ENCODE measurements at places on chromosomes 11 and 22.
A peak's percentile ranks its signal among the peaks of the same experiment; 100 is the strongest.

DNA sequence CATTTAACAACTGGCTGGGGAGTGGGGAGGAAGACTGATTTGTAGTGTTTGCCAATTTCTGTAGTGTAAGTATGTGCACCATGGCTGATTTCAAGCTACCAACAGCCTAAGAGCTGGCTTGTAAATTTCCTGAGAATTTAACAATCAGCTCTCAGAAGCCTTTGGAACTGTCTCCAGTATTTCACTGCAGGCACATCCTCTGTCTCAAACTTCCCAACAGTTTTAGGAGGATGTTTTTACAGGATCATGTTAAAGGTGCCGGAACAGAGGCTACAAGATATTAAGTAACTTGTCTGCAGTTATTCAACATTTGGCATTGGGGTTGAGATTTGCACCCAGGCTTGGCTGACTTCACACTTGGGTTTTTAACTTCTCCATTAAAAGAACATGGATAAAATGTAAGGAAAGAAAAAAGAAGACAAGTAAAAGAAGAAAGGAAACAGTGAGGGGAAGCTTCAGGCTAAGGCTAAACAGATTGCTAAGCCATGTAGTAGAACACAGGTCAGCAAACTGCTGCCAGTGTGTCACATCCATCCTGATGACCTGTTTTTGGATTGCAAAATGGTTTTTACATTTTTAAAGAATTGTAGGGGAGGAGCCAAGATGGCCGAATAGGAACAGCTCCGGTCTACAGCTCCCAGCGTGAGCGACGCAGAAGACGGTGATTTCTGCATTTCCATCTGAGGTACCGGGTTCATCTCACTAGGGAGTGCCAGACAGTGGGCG lies 204.8 kb upstream of the SESN3 start:
- DNase-seq = no peak

- DNase-seq = no peak
These were observed 101.4 kb downstream of the SYT9 start for GRCh38 chr11:7353100-7353499.

GRCh38 chr11:43359422-43359818 lies 700 bp downstream of the TTC17 start:
- no peak for DNase-seq

- DNase-seq = no peak
These were observed 56.7 kb downstream of the CABIN1 start for GRCh38 chr22:24067587-24068376.

- DNase-seq = no peak
These were observed 716 bp downstream of the AMOTL1 start for GRCh38 chr11:94768602-94769541.

DNA sequence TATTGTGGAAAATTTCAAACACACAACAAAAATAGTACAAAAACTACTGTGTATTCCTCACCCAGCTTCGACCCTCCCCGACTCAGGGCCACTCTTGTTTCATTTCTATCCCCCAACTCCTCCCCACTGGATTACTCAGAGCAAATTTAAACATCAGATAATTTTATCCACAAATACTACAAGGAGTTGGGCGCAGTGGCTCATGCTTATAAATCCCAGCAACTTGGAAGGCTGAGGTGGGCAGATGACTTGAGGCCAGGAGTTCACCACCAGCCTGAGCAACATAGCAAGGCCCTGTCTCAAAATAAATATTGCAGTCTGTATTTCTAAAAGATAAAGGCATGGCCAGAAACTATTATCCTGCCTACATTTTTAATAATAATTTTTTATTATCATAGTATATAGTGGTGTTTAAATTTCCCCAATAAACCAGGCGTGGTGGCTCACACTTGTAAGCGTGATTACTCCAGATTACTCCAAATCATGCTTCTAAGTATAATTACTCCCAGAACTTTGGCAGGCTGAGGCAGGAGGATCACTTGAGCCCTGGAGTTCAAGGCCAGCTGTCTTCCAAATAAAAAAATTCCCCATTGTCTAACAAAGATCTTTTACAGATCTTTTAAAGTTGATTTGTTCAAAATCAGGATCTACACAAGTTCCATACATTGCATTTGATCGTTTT lies 39.8 kb downstream of the LRRC32 start:
- no peak for DNase-seq

DNA sequence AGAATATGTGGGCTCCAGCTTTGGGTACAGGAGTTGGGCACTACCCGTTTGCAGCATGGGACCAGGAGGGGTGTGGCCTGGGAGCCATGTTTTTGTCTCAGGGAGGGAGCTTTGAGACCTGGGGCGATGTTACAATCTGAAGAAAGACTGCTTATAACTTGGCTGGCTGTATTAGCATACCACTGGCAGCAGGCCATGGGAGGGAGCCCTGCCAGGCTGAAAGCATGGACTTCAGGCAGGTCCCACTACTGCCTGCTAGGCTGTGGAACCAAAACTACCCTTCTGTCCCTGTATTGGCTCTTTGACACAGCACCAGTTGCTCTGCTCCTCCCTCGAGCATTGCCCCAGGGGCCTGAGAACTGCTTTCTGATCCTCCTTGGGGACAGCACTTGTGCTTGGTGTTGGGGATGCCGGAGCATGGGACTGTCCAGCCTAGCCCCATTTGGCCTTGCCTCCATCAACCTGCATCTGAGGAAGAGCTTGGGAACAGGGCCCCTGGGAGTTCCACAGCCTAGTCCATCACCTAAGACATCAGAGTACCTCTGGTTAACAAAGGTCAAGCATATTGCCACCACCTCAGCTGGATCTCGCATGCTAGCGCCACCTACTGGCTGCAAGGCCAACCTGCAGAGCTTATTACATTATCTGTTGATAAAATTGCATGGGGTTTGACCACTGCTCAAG lies 217.4 kb downstream of the SBF2 start:
- DNase-seq = peak; percentile 4

DNA sequence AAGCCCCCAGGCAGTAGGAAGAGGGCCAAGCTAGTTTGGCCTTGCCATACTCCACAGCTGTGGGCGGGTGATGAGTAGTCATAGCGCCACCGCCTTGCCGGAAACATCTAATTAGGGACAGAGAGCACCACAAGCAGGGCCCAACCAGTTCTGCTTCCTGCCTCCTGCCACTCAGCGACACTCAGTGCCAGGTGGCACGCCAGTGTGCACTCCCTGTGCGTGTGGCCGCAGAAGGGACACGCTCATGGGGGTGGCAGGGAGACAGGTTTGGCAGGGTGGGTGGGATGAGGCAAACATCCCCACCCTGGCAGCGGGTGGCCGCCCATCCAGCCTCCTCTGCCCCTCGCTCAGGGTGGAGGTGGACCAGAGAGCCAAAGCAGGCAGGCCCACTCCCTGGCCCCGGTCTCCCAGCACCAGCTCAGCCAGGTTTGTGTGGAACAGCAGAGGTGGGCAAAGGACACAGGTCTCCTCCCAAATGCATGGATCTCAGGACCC lies 4.9 kb downstream of the OVOL1 start:
- DNase-seq = no peak

GRCh38 chr11:83680321-83680720 lies 394.2 kb upstream of the CCDC90B start:
- DNase-seq = no peak

DNA sequence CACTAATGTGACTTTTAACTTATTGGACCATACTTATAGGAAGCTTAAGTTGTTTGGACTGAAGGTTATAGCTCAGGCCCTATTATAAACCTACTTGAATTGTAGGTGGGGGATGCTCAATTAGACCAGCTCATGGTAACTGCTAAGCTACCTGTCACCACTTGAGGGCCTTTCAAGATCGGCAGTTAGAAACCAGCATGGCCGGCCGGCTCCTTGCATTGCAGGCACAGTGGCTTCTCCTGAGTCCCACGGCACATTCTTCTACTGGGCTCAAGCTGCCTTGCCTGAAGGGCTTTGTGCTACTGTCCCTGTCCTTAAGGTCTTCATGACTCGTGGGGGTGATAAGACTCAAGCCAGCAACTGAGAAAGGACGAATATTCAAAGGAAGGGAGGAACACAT lies 70.8 kb downstream of the TBC1D22A start:
- no peak for DNase-seq

- DNase-seq = no peak
These were observed 30.8 kb upstream of the TCF20 start for GRCh38 chr22:42301077-42301741.

- no peak for DNase-seq
These were observed 49.6 kb upstream of the MPEG1 start for GRCh38 chr11:59262177-59262818.

DNA sequence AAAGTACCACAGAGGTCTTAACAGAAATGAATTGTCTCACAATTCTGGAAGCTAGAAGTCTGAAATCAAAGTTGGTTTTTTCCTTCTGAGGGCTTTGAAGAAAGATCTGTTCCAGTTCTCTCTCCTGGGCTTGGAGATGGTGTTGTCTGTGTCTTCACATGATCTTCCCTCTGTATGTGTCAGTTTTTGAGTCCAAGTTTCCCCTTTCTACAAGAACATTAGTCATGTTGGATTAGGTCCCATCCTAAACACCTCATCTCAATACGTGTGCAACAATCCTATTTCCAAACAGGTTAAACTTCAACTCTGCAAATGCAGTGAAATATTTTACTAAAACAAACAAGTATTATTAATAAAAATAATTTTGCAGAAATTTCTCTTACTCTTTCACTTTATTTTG lies 3.1 kb upstream of the PTS start:
- no peak for DNase-seq

DNA sequence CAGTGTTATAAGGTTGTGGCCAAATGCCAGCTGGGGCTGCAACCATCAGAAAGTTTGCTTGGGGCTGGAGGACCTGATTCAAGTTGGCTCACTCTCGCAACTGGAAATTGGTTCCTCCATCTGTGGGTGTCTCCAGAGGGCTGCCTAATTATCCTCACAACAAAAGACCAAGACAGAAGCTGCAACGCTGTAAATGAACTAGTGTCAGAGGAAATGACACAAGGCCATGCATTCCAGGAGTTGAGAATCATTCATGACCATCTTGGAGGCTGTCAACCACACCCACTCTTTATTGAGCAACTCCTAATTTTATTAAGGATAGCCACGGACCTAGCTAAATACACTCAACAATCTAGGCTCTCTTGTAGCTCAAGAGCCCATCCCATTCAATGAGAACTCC lies 1060.8 kb downstream of the OPCML start:
- no peak for DNase-seq

DNA sequence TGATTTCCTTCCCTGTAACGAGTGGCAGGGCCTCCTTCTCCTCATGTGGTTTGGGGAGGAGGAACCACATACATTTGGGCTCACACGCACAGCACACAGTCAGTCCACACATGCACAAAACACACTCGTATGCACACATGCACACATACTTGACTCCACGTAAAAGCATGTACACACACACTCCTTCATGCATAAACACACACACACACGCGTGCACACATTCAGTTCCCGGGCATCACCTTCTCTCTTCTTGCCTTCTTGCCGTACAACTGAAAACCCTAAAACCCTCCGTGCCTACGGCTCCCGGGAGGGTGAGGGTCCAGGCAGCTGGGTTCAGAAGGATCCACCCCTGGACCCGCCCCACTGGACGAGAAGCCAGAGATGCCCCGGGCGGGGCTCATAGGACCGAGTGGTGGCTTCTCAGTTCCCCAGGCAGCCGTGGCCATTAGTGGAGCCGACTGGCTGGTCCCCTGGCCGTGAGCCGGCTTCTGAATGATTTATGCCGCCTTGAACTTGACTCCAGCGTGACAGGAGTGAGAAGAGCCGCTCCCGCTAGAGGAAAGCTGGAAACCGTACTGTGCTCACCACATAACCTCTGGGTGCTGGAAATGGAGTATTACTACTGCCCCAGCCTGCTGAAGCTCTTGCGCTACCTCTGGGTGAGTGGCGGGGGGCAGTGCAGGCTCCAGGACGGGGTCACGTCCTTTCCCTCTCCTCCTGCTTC lies 117.4 kb downstream of the KIAA1671 start:
- DNase-seq = no peak

- DNase-seq = no peak
These were observed 57.0 kb downstream of the BRD1 start for GRCh38 chr22:49770547-49771265.

GRCh38 chr22:30423301-30423958 lies 2.1 kb upstream of the MTFP1 start:
- DNase-seq = no peak

- no peak for DNase-seq
These were observed 10.4 kb downstream of the TMPRSS6 start for GRCh38 chr22:37098976-37099591.

- no peak for DNase-seq
These were observed 6.1 kb upstream of the CD59 start for GRCh38 chr11:33742249-33742851.

DNA sequence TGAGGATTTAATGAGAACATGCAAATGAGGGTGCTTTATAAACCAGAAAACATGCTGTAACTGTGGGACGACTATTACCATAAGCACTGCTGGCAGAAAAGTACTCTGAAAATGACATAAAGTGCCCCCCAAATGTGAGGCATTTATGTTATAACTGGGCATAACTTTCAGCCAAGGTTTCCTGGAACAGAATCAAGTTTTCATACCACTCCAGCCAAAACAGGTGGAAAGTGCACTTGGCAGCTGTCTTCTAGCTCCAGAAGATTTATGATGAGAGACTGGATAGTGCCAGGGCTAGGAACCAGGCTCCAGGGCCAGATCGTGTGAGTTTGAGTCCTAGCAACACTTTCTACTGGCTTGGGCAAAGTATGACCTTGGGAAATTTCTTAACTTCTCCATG lies 339.2 kb downstream of the TENM4 start:
- no peak for DNase-seq

- no peak for DNase-seq
These were observed 15.1 kb upstream of the CSRP3 start for GRCh38 chr11:19216709-19217374.

DNA sequence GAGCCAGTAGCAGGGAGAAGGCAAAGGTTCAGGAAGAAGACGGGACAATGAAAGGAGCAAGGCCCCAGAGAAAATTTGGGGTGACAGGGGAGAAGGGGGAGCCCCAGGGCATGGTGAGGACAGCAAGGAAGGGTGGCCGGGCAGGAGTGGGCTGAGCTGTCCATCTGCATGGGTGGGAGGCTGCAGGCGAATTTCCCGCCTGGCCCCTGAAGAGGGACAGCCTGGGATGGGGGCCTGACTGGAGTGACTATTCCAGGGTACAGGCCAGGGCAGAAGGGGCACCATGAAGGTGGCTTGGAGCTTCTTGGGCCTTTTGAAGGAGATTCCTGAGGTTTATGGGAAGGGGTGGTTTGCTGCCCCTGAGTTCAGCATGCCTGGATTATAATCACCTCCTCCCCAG lies 56.2 kb downstream of the WNT11 start:
- no peak for DNase-seq

DNA sequence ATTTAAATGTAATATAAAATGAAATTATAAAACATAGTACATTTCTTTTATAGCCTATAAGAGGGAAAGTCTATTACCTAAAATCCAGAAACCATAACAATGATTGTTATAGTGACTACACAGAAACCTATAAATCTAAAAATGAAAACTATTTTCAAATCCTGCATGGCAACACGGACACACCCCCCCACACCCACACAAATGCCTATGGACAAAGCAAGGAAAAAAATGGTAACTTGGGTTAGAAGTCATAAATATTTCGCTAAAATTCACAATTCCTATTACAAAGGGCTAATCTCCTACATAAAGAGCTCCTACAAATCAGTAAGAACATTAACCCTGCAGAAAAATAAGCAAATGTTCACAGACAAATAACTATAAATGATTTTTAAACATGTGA lies 56.4 kb downstream of the GAB2 start:
- no peak for DNase-seq
